ENCODE measurements at places on chromosomes 2 and 18.

DNA sequence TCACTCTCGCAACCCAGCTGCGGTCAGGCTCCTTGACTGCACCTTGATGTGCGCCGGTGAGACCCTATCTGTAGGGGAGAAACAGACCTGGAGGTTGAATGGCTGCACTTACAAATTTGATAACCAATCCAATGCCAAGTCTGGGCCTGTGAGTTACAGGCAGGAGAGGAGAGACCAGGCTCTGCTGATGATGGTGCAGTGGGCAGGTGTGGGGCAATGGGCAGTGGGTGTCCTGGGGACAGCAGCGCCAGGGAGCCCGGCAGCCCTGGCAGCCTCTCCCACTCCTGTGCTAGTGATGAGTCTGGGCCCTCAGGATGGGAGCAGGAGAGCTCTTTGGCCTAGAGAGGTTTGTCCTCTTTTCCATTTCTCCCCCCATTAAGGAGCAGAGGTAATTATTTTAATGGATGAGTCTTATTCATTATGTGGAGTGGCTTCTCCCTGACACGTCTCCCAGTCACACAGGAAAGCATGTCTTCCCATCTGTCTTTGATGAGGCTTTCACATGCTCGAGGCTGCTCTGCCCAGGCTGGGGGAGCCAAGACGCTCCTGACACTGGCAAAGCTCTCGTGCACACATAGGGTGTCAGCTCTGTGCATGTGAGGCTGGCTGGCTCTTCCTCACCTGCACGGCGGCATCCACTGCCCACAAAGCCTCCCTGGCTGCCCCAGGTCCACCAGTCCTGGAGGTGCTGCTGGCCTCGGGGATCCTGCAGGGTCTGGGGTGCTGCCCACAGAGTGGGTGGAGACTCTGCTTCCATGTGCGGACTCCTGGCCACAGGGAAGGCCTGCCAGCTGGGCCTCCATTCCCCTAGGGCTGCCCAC is 10.0 kb upstream of the ALLC start:
- DNase-seq, result no peak

GRCh38 chr2:19461504-19462255 is 103.3 kb upstream of the OSR1 start:
- no peak for DNase-seq

GRCh38 chr2:96171831-96172230 is 26.6 kb upstream of the DUSP2 start:
- no peak for DNase-seq

DNA sequence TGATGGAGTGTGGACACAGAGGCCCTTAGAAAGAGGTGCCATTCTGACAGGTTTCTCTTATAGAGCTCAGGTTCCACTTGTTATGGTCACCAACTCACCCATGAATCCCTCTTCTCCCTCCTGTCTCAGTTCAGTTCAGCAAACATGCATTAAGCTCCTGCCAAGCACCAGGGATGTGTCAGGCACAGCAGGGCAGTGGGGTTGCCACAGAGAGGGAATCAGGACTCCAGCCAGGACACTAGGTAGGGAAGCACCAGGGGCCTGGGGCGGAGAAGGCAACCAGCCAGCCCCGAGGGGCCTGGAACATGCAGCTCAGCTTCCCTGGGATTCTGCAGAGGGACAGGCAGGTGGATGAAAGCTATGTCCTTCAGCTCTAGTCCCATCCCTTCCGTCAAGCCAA is 44.6 kb downstream of the TOGARAM2 start:
- no peak for DNase-seq

DNA sequence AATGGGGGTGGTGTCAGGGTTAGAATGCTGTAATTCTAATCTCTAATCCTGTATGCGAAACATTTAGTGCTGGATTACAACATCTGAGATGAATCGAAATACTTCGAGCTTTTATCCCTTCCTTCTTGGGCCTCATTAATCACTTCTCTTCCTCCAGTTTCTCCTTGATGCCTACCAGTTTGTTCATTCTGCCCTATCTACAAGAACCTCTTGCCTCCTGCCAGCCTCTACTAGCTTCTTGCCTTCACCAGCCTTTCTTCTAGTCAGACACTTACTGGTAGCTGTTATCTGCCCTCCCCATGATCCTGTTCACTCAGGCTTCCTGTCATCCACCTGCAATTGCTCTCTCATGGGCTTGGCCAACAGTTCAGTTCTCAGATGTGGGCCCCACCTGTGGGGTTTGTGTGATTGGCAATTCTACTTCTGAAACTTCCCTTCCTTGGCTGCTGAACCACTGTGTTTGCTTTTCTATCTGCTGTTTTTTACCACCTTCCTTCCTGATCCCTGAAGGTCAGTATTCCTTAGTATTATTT is 15.4 kb upstream of the FARP2 start:
- no peak for DNase-seq

DNA sequence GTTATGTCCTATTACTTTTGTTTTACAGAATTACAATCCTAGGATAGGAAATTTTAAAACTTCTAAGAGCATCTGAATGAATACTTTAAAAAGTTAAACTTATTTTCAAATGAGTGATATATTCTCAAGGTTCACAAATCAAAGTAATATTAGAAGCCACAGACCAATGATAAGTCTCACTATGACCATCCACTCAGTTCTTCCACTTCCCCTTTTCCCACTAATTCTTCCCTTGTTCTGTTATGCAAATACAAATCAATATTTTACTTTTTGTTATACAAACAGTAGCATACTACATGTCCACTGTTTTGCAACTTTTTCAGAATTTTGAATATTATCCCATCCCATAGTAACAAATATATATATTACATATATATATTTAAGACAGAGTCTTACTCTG is 20.2 kb downstream of the USP37 start:
- DNase-seq, result no peak

DNA sequence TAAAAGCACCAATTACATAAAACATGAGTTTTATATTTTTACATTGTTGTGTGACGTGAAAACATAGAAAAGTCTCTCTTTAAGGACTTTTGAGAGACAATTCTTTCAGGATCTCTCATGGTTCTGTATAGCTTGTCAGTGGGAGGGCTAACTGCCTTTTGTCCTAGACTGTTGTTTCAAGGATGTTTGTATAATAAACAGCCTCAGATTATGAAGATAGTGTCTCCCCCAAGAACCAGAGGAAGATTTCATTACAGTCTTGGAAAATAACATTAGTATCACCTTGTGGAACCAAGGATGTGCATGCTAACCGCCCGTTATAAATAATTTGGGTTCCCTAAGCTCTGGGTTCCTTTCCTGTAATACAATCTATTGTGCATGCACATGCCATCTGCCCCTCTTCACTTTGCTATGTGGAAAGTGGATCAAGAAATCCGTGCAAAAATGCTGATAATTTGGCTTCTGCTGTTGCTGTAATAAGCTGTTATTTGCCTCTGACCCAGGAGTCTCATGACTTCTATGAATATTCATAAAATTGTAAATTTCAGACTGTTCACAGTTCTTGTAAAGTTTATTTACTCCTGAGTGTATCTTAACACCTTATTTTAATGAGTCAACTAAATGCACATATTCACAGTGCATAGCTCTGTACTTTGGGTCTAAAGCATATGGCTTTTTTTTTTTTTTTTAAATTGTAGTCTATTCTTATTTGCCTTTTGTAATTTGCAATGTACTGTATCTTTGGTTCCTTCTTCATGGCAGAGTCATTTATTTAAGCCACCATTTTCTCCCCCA is 265.5 kb downstream of the PTH2R start:
- no peak for DNase-seq

DNA sequence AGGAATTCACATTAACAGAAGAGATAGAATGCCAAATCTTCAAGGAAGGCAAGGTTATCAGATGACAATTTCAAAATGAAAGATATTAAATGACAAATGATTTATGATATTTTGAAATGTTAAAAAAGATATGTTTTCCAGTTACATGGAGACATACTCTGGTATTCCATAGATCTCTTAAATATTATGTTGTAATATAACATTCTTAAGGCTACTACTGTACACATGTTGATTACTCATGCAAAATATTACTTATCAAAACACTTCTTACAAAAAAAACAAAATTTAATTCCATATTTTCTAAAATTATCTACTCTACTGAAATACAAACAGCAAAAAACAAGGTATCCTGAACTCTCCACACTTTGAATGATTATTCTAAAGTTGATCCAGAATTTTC is 22.9 kb downstream of the RTTN start:
- no peak for DNase-seq

GRCh38 chr2:189602233-189602632 is 21.6 kb upstream of the SLC40A1 start:
- no peak for DNase-seq

GRCh38 chr2:15703365-15703869 is 111.7 kb downstream of the DDX1 start:
- no peak for DNase-seq

DNA sequence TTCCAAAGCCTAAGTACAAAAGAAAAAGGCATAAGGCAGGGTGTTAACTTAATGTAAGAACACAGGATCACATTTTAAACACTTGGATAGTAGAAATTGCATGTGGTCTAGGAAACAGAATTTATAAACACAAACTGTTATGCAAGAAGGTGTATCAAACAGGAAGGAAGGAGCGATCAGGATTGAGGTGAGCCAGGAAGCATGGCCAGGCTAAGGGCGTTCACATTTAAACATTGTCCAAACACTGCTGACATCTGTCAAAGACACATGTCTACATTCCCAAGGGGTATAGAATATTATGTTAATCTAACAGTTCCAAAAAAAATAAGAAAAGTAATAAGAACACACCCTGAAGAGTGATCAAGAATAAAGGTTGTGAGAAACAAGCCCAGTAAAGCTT is 71.3 kb downstream of the CCDC141 start:
- no peak for DNase-seq

DNA sequence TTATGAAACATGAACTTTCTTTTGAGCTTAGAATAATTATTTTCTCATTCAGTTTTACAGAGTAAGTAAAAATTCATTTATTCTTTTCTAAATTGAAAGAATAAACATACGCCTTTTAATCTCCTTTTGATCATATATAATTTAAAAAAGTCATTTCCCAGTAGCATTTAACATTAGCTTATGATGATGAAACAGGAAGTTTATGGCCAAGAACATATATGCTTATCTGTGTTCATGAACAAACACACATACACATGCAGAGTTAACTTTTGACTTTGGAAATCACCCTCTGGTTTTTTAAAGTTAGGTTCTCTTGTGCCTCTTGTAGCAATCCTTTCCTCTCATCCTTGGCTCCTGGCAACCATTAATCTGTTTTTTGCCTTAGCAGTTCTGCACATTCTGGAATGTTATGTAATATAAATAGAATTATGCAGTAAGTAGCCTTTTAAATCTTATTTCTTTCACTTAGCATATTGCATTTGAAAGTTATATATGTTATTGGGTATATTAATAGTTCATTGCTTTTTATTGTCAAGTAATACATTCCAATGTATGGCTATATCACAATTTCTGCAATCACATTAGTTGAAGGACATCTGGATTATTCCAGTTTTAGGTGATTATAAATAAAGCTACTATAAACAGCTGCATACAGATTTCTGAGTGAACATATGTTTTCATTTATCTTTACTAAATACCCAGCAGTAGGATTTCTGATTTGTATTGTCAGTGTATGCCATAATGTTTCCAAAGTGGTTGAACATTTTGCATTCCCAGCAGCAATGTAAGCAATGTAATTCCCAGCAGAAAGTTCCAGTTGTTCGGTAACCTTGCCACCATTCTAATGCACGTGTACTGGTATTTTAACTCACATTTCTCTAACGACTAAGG is 210.3 kb downstream of the ZRANB3 start:
- DNase-seq, result no peak

GRCh38 chr2:152251811-152252210 is 76.2 kb upstream of the STAM2 start:
- no peak for DNase-seq

DNA sequence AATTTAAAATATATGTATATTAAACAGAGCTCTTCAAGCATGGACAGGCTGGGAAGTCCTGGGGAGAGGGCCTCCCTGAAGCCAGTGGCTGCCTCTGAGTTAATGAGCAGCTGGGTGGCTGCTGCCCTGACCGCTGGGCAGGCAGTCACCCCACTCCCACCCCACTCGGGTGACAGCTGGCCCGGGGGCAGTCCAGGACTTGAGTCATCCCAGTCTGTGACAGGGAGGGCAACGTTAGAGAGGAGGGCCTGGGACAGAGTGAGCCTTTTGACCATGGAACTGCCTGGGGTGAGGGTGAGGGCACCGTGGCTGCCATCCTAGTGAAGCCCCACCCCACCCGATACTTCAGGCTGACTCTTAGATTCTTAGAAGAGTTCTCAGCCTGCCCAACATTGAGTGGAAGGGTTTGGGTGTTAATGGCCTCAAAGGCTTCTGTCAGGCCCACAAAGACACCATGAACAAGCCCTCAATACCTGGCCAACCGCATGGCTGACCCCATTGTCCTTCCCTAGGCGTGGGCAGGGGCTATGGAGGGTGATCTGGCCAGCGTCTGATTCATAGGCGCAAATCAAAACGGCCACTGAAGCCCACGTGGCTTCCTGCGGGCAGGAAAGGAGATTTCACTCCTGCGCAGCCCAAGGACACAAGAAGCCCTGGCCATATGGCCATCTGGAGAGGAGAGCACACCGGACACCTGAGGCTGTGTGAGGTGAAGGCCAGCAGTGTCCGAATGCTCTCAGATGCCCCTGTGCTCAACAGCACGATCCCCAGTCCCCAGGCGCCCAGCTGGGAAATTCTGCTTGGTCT is 47.5 kb downstream of the MRPS5 start:
- DNase-seq, result no peak
